Suppressor macrophage (primary cell): ENCODE measurements at places on chromosomes 3 and 15.
A peak's percentile ranks its signal among the peaks of the same experiment; 100 is the strongest.

DNA sequence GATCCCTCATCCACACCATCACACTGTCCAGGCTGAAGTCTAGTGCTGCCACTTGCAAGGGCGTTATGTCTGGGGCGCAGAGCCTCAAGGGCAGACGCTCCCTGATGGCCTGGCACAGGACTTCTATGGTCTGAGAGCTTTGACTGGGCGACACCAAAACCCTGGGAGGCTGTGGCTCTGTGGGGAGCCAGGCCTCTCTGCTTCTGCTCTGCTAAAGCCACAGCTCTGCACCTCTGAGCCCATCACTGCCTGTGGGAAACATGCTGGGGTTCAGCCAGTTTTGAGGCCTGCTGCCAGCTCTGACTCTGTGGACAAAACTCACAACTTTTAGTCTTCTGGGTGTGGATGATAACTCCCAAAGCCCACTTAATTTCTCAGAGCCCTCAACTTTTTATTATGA lies 6.3 kb upstream of the LCTL start:
- DNase-seq, result no peak

DNA sequence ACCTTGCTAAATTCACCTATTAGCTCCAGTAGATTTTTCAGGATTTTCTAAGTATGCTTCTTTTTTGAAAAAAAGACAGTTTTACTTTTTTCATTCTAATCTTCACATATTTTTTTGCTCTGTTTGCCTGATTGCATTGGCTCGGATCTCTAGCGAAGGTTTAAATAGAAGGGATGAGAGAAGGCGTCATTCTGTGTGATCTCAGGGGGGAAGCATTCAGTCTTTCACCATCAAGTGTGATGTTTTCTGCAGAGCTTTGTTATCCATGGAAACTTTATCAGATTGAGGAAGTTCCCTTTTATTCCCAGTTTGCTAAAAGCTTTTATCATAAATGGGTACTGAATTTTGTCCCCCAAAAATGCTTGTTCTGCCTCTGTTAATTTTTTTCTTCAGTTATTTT lies 120.3 kb downstream of the LRRK1 start:
- DNase-seq, result no peak

DNA sequence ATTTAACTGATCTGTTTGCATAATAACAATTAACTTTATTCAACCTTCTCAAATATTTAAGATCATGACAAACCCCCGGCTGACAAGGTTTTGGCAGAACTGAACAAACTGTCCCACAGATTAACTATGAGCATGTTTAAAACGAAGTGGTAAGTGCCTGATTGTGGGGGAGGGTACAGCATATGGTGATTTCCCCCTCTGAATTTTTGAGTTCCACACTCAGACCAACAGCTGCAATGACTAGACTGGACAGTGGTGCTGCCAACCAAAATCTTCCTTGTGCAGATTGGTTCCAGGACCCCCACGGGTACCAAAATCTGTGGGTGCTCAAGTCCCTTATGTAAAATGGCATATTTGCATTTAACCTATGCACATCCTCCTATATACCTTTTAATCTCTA lies 449.5 kb downstream of the SHQ1 start:
- DNase-seq, result no peak

- peak; percentile 46 for DNase-seq
Observed at GRCh38 chr15:39511000-39511915, 69.6 kb upstream of the THBS1 start.

- peak; percentile 67 for DNase-seq
Observed at GRCh38 chr15:78075490-78076230, 1.9 kb downstream of the TBC1D2B start.

DNA sequence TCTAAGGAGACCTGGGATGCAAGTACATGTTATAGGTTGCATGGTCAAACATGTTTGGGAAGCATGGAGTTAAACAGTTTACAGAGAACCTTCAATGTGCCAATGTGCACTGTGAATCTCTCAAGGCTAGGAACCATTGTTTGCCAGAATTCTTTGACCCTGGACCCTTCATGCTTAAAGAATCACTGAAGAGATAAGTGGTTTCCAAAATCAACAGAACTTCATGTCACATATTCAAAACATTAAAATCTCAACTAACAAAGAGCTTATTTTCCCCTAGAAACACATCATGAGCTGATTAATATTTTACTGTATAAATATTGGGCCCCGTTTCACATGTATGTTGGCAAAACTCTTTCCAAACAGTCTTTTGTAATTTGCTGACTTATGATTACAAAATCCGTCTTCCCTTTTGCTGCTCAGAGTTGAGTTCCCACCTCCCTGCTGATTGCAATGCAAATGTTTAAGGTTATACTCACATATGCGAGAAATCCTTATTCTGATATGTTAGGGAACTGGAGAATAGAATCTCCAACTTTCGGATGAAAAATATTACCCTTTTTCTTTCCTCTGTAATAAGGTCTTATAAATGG lies 380.2 kb downstream of the DIPK2A start:
- DNase-seq, result peak; percentile 30

- peak; percentile 52 for DNase-seq
Observed at GRCh38 chr3:72960812-72961518, 35.6 kb upstream of the PPP4R2 start.
